Muscle of back (tissue), 13 donors: ENCODE measurements at places on chromosomes 4 and X.
A peak's percentile ranks its signal among the peaks of the same experiment; 100 is the strongest.

DNA sequence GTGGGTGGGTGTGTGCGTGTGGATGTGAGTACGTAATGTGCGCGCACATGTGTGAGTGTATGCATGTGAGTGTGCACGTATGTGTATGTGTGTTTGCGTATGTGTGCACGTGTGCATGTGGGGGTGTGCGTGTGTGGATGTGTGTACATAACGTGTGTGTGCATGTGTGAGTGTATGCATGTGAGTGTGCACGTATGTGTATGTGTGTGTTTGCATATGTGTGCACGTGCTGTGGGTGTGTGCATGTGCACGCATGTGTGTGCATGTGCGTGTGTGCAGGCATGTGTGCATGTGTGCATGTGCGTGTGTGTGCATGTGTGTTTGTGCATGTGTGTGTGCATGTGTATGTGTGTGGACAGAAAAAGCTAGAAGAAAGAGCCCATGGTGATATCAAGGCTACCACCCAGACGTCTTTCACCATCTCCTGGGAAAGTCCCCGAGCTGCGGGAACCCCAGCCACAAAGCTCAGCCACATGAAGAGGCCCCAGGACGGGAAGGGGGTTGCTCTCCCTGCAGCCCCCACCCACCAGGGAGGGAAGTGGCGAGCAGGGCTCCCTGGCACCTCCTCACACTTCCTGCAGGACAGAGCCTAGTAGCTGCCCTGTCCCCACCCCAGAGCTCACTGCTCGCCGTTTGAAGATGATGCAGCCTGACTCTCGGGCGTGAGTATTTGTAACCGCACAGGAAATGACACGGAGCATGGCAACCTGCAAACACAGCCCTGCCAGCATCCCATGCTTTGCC is 108.3 kb downstream of the DCTD start:
- DNase-seq = no peak

DNA sequence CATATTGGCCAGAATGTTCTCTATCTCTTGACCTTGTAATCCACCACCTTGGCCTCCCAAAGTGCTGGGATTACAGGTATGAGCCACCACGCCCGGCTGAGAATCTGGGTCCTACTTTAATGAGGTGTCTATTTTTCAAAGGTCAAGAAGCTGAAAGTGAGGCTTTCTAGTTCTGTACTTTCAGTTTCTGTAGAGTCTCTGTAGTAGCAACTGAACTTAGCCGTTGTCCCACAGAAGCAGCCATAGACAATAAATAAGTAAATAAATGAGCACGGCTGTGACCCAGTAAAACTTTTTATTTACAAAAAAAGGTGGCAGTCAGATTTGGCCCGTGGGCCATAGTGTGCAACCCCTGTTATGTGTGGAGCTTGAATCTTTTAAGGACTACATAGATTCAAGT is 92.0 kb downstream of the FNIP2 start:
- DNase-seq = no peak

- no peak for DNase-seq
These were observed 478 bp upstream of the PLXNA3 start for GRCh38 chrX:154457491-154458115.

- no peak for DNase-seq
These were observed 124.2 kb upstream of the RBPJ start for GRCh38 chr4:26196567-26196966.

- DNase-seq = no peak
These were observed 633.0 kb upstream of the FAM241A start for GRCh38 chr4:111512081-111512783.

- DNase-seq = no peak
These were observed 241.2 kb downstream of the ARHGAP24 start for GRCh38 chr4:85715991-85716737.

- no peak for DNase-seq
These were observed 436.1 kb downstream of the PCDH7 start for GRCh38 chr4:31156221-31156620.

GRCh38 chrX:41468647-41469323 is 21.6 kb downstream of the NYX start:
- DNase-seq = peak; percentile 63

DNA sequence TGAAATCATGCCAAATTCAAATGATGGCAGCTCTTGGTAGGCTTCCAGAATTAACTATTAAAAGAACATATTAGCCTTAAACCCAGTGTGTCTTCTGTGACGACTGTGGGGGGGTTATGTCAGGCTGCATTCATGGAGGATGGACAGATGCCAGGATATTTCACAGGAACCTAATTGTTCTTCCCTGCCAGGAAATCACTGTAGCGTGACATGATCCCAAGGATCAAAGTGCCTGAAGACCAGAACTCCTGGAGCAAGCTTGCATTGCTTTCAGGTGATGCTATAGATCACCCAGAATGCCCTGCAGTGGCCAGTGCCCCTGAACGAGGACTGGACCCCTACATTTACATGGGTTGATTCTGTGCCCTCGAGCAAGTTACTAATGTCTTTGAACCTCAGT is 1093.0 kb upstream of the TENM3 start:
- no peak for DNase-seq

- no peak for DNase-seq
These were observed 136.4 kb upstream of the GUCY1A1 start for GRCh38 chr4:155530290-155530689.

GRCh38 chr4:87884976-87885549 is 52.3 kb downstream of the MEPE start:
- DNase-seq = no peak

DNA sequence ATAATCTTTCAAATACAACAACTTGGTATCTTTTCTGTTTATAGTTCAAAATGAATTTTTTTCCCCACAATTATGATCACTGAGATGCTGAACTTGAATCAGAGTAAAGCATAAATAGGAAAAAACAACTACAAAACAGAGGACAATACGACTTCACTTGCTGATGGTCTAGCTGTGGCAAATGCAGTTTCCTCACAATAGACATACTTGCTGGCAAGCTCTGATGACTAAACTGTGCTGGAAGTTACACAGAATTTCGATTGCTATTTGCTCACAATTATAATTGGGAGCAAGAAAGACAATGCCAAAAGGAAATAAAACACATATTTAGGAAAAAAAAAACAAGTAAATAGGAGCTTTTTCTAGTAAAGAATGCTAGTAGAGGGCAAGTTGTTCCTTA is 14.7 kb downstream of the VEGFC start:
- DNase-seq = no peak

- DNase-seq = peak; percentile 83
These were observed 97.4 kb downstream of the AASDH start for GRCh38 chr4:56289934-56290333.

DNA sequence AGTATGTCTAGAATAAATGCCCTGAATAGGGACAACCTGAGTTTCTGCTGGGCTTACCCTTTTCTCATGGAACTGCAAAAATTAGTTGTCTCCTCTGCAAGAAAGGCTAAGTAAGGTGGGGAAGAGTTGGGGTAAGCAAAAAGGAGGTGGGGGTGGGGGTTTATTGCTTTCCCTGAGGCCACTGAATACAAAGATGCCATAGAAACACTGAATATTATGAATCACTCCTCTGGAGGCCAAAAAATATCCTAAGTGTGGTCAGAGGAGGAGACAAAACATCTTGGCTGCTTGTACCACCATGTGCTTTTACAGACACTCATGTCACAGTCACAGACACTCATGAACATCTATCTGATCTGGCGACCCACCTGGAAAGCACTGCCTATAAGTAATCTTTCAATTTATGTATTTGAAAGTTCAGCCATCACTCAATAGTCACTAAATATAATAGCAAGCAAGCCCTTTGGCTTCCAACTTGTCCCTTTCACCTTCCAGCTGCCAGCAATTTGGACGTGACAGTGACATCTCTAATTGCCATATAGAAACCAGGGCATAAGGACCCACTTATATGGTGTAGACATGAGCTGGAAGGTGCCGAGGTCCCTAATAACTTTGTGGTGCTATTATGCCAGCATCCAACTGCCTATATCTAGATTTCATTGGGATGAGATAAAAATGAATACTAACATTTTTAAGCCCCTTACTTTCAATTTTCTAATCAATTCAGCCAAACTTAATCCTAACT is 122.7 kb upstream of the CBR4 start:
- DNase-seq = no peak

DNA sequence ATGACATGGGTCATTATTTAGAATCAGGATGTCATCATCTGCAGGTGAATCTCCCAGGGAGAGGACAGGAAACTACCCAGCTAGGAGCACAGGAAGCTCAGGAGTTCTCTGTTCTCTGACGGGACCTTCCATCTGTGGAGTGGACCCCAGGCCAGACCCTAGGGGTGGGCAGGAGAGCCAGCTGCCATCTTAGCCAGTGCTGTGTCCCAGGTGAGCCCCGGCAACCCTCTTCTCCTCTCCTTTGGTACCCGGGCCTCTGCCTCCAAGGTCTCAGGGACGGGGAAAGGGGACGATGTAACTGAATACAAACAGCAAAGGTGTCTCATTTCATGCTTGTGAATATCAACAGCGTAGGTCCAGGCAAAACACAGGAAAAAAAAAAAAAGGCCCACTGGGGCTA is 48.5 kb downstream of the C4orf50 start:
- no peak for DNase-seq

DNA sequence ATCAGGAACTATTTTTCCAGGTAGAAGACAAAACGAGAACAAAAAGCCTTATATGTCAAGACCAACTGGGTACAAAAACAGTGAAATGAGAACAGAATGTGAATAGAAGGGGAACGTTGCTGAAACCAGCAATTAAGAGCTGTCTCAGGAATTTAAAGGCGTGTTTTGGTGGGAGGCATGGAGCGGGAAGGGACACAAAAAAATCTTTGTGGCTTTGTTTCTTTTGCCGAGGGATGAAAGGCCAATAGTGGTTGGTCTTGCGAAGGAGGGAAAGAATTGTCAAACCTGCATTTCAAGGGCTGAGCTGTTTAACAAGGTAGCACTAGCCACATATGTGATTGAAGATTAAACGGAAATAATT is 103.8 kb downstream of the USP46 start:
- no peak for DNase-seq

DNA sequence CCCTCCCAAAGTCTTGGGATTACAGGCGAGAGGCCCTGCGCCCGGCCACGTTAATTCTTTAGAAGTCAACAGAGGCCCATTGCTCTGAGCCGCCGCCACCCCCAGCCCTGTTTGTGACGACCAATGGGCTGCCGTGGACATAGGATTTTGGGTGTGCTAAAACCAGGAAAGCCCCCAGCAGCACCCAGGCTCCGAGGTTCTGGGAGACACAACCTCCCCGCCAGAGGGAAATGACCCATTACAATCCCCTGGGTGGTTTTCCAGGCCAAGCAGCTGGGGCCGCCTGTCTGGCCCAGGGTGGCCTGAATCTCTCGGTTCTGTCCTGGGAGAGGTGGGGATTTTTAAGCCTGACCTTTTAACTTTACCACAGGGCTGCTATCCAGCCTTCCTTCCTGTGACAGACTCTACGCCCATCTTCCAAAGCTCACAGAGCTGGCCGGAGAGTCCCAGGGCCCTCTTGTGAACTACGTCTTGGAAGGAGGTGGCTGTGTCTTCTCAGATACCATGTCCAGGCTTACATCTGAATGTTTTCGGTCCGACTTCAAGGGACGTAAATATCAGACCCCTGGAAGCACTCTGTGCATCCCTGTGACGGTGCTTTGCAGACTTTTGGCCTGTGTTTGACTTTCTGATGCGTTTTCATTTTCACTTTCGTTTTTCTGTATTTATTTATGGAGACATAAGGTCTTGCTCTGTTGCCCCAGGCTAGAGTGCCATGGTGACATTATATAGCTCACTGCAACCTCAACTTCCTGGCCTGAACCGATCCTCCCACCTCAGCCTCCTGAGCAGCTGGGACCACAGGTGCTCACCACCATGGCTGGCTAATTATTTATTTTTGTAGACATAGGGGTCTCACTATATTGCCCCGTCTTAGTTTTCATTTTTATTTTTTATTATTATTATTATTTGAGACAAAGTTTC is 36.0 kb downstream of the P2RY8 start:
- no peak for DNase-seq

- DNase-seq = no peak
These were observed 738.6 kb upstream of the GRIA3 start for GRCh38 chrX:122445466-122445865.

DNA sequence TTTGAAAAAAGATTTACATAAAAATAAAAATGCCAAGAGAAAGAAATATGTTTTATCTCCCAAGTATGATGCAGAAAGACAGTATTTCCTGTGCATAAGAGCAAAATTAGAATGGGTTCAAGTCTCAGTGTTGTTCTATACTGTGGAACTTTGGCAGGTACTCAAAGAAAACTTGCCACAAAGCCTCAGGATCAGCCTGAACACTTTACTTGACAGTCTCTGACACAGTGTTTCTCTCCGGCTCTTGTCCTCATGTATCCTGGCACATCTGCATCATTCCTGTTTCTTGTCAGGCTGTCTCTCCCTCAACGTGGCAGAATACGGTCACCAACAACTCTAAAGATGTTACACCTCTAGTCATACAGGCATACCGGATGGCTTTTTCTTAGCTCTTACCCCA is 273.7 kb downstream of the ARHGAP24 start:
- no peak for DNase-seq

DNA sequence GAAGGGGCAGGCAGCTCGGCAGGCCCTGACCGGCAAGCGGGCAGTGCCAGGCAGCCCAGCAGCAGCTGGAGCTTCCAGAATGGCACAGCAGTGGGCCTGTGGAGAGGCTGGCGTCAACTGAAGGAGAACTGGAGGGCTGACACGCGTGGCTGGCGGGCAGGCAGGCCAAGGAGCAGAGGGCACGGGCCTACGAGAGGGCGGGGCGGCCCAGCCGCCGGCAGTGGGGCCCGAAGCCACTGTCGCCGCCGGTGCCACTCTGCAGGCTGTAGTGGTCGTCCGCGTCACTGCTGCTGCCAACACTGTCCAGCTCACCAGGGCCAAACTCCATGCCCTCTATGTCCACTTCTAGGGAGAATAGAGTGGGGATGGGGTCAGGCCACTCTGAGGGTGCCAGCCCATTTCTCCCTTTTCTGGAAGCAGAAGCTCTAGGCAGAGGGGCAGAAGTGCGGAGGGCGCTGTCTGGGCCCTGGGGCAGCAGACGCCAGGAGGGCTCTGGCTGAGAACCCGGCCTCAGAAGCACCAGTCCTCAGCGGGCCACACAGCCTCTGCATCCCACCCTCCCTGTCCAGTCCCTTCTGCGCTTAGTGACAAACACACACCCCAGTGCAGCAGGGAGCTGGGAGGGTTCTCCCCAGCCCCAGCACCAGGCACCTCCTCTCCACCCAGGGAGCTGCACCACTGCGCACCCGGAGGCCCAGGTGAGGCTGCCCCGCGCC is 8.6 kb upstream of the HAUS3 start:
- DNase-seq = no peak

- DNase-seq = no peak
These were observed 338.4 kb downstream of the NR3C2 start for GRCh38 chr4:148103597-148104355.

DNA sequence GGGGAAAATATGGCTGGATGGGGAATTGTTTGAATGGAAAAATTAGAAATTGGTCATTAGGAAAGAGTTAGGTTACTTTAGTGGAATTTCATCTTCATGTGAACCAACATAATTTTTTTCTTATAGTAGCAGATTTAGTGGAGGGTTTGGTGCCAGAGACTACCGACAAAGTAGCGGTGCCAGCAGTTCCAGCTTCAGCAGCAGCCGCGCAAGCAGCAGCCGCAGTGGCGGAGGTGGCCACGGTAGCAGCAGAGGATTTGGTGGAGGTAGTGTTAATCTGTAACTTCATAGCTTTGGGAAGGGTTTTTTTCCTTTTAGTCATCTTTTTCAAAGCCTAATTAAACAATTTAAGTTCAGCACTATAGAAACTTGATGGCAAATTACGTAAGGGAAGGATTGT is 13.2 kb downstream of the DDX3X start:
- DNase-seq = no peak
